ENCODE measurements at places on chromosomes 11 and 22.
A peak's percentile ranks its signal among the peaks of the same experiment; 100 is the strongest.

DNA sequence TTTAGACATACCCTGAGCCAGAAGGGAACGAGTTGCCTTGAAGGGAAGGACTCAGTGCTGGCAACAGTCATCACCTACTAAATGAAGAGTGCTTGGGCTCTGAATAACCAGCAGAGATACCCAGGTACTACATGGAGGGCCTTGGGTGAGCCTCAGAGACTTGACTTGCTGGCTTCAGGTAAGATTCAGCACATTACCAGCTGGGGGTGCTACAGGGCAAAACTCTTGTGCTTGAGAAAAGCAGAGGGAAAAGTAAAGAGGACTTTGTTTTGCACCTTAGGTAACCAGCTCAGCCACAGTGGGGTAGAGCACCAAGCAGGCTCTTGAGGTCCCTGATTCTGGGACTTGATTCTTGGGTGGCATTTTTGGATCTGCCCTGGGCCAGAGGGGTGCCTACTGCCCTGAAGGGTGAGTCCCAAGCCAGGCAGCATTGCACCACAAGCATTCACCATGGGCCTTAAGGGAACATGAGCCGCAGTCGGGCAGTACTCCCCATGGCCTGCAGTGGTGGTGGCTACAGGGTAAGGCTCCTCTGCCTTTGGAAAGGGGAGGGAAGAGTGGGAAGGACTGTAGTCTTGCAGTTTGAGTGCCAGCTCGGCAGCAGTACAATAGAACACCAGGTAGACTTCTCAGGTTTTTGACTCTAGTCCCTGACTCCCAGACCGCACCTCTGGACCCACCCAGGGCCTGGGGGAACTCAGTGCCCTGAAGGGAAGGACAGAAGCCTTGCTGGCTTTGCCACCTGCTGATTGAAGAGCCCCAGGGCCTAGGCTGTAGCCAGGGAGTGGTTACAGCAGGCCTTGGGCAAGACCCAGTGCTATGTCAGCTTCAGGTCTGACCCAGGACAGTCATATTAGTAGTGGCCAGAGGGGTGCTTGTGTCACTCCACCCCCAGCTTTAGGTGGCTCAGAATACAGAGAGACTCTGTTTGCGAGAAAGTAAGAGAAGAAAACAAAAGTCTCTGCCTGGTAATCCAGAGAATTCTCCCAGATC is 22.7 kb upstream of the PLEKHA7 start:
- DNase-seq, result no peak

- no peak for DNase-seq
These were observed 1359.9 kb downstream of the LRRC4C start for GRCh38 chr11:40099426-40100161.

DNA sequence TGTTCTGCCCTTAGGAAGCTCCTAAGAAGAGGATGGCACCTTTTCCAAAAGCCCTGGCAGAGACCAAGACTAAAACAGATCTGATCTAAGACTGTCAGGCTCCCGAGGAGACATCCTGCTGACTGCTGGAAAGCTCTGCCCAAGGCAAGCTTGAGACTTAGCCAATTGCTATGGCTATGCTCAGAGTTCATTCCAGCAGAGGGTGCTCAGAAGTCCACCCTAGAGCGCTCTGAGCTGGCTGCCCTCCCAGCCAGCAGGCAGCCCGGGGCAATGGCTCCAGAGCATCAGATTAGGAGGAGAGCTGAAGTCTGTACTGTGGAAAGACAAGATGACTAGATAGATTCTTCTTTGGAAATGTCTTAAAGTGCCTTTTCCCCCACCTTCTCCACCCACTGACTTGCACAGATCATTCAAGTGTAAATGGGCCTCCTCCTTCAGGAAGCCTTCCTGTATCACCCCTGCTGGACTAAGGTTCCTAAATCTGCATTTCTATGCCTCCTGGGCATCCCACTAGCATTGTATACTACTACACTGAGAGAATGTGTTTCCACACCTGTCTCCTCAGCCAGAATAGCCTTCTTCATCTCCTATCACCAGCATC is 23.4 kb downstream of the LRRC55 start:
- DNase-seq, result peak; percentile 39

DNA sequence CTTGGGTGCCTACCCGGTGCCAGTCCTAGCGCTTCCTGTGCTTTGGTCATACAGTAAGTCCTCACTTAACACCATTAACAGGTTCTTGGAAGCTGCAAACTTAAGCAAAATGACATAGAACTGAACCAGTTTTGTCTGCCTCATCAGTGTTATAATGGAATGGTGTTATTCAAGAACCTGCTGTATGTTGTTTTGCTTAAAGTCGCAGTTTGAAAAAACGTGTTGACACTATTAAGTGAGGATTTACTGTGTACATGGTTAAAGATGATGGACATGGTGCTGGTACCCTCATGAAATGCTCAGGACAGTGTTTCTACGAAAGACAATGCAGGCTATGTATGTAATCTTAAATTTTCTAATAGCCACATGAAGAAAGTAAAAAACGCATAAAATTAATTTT is 41.3 kb downstream of the PPP6R3 start:
- DNase-seq, result no peak

GRCh38 chr11:117641008-117641915 is 155.8 kb downstream of the DSCAML1 start:
- no peak for DNase-seq

GRCh38 chr11:90229791-90230190 is 6.9 kb upstream of the CHORDC1 start:
- peak; percentile 27 for DNase-seq
